B cell (primary cell): ENCODE measurements at places on chromosomes 2 and 18.

DNA sequence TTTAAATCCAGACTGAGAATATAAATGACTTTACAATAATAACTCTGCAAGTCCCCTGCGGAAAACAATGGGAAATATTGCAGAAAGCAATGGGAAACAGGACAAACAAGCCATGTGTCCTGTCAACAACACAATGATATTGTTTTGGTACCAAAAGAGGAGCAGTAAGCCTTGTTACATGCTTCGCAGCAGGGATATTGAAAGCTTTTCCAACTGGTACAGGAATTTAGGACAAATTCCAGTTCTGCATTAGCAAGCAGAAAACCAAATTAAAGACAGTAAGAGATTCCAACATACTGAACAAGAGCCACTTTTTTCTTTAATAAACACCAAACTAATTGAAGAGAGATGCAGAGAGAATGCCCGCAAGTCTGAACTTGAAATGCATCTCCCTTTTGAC is 30.0 kb downstream of the FRZB start:
- no peak for DNase-seq

DNA sequence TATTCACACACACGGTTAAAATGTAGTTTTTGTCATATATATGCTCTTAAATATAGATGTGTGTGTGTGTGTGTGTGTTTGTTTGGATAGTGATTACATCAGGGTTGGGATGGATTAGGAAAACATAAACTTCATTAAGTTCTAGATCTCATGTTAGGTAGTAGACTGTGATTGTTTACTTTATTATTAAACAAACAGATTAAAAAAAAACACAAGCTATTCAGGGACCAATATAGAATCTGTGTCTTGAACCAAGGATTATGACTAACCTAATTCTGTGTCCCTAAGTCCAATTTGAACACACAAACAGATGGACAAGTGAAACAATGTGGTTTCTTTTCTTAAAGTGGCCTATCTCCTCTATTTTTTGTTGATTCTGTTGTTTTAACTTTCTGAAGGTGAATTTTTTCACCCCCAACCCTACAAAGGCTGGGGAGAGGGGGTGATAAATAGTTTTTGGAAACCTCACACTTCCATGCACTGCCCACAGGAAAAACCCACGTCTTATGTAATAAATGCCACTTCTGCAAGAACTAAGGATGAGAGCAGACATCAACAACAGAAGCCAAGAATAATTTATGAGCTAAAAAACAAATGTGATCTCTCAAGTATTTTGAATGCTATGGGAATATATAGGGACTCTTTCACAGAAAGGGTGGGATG is 40.7 kb downstream of the IL1R2 start:
- no peak for DNase-seq

- DNase-seq, result no peak
Observed at GRCh38 chr2:15912203-15912602, 28.1 kb upstream of the MYCN start.

DNA sequence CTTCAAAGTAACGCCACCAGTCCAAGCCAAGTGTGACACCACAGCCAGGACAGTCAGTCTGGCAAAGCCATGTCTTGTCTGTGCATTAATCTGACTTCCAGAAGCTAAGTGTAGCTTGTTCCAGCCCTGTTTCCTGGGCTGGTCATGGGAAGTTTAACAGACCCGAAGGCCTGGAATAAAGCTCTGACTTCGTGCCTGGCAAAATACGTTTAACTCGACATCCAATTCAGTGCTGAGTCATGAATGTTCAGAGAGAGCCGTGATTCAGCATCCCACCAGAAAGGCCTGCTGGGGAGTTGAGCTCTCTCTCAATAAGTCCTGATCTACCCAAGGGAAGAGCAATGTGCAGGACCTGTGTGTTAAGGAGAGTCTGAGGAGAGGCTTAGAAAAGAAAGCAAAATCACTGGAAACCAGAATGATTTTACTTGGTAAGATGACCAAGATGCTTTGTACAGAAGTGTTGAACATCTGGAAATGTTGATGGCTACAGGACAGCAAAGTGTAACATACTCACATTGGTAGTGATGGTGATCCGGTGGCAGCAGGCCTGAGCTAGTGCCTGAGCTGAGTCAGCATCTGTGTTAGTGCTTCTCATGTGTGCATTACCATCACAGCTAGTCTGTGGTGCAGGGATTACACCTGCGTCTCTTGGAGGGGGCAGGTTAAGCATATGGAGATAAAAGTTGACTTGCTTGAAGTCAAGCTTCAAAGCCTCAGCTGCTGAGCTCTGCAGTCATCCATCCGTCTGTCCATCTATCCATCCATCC is 743.7 kb upstream of the HS6ST1 start:
- no peak for DNase-seq

DNA sequence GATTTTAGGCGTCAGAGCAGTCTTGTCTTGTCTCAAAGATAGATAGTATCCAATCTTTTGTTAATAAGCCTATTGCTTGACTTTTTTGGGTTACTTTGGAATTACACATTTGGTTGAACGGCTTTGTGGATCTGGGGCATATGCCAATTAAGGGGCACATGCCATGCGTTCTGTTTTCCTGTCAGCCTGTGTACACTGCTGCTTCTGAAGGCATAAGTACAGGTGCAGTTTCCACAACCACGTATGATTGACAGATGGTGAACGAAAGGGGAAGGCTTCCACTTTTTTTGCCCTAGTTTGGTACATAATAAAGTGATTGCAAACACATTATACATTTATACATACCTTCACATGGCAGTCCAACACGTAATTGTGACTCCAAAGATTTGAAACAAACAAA is 102.3 kb downstream of the RAPH1 start:
- DNase-seq, result no peak

DNA sequence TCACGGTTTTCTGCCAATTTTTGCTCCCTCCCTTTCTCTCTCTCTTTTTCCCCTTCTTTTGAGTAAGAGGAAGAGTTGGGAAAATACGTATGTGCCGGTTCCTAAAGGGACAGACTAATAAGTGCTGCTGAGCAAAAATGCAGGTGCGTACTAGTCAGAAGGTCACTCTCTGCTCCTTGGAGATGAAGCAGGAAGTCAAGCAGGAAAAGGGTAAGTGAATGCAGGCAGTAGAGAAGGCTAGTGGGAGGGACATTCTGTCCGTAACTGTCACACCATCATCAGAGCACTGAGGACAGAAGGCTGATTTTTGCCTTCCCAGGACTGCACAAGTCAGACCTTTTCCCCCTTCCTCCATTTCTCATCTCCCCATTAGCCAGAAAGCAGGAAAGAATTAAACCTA is 105.7 kb downstream of the CDH2 start:
- DNase-seq, result no peak

DNA sequence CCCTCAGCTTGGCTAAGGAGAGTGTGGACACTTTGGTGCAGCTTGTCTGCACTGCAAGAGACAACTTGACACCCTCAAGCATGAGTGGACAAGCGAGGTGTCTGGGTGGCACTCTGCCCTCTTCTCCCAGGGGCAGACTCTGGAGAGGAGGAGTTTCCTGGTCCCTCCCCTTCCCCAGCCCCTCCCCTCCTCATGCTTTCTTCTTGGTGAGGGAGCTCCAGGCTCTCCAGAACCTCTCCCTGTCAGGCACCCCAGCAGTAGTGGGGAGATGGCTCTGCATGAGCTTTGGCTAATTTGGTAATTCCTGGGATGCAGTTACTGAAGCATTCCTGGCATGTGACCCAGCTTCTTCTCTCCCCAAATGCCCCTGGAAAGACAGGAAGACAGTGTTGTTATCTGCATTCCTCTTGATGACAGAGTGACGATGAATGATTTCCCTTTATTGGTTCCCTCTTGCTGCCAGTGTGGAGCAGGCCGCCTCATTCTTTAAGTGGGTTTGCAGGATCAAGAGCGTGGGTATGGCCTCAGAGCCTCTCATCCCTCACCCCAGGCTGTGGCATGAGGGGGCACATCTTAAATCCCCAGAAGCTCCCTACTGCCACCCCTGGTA is 89.2 kb downstream of the STPG4 start:
- no peak for DNase-seq

DNA sequence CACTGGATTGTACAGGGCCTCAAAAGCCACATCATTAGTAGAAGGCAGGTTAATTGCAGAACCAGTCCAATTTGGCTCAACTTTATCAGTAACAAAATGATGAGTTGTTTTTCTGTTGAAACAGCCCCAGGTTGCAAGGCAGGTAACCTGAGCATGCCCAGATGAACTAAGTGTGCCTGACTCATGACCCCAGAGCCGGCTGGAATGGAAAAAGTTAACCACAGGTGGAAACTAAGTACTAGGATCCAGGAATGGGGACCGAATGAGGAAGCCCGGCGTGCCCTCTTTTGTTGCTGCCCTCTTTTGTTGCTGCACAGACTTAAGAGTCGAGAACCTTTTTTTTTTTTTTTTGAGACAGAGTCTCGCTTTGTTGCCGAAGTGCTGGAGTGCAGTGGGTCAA is 79.5 kb upstream of the YWHAQ start:
- DNase-seq, result no peak

GRCh38 chr2:24711865-24712264 is 81.3 kb downstream of the PTRHD1 start:
- DNase-seq, result no peak

- DNase-seq, result no peak
Observed at GRCh38 chr2:10003206-10004125, 39.9 kb upstream of the KLF11 start.

- DNase-seq, result peak; percentile 35
Observed at GRCh38 chr2:39264733-39265132, 21.0 kb upstream of the CDKL4 start.

GRCh38 chr2:162473-163382 is 101.1 kb downstream of the SH3YL1 start:
- no peak for DNase-seq

DNA sequence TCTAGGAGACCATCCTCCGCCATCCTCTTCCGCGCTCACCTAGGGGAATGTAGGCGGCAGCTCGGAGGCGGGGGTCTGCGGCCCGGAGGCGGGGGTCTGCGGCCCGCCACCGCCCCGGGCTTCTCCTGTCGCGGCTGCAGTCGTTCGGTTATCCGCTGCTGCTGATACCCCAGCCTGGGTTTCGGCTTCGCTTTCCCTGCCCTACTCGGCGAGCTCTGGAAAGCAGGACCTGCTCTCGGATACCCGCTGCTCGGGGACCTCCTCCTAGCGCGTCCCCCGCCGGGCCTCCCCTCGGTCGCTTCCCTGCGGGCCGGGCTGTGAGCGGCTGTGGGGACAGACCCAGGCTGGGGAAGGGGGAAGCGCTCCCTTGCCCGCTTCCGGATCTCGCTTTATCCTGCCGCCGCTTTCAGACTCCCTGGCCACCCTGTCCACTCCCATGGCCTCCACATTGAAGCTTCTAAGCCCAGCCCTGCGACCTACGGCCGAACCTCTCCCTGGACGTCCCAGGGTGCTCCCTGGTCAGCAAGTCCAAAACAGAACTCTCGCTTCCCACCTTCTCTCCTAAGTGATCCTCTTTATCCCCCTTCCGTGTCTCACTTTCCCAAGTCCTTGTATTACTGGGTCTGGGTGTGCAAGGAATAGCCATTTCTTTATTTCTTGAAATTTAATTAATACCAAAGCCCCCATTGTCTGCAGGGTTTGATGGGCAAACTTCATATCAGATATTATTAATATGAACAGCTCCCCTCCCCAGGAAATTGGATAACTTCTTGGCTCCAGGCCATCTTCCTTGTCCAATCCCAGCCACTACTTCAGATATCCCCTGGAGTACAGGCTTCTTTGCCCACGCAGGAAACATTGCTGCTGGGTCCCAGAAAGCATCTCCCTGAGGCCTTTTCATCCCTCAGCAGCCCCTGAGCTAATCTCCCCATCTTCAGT is 769 bp downstream of the FKBP1B start:
- DNase-seq, result peak; percentile 40

GRCh38 chr2:108119492-108119891 is 120.3 kb upstream of the SULT1C3 start:
- no peak for DNase-seq
